ENCODE measurements at places on chromosomes 3 and 15. TPM values are rescaled to one million over a fixed set of nuclear protein-coding genes. Genes with fewer than 3 reads are reported as not detected.

MOBP gene
- under 0.01 TPM for total RNA-seq

PDZRN3 gene
- total RNA-seq: 51.2 TPM

ALDH1A3 gene
- 71.5 TPM for total RNA-seq

GOLGA8J gene
- not detected for total RNA-seq

MME gene
- 422 TPM for total RNA-seq

OSTN gene
- 0.44 TPM for total RNA-seq

CYP1A2 gene
- total RNA-seq: not detected

PRR20G gene
- total RNA-seq: not detected

AADAC gene
- 0.33 TPM for total RNA-seq

TRIM42 gene
- not detected for total RNA-seq

MUC20 gene
- 0.50 TPM for total RNA-seq

SLC28A2 gene
- not detected for total RNA-seq

OIP5 gene
- 1.5 TPM for total RNA-seq

PLCD1 gene
- total RNA-seq: 70.3 TPM

COPG1 gene
- total RNA-seq: 342 TPM

ZPLD1 gene
- total RNA-seq: not detected

FOXP1 gene
- total RNA-seq: 93.0 TPM

HESX1 gene
- 1.2 TPM for total RNA-seq
